Pancreas (tissue), 10 donors: ENCODE measurements at places on chromosomes 6 and 20.

DNA sequence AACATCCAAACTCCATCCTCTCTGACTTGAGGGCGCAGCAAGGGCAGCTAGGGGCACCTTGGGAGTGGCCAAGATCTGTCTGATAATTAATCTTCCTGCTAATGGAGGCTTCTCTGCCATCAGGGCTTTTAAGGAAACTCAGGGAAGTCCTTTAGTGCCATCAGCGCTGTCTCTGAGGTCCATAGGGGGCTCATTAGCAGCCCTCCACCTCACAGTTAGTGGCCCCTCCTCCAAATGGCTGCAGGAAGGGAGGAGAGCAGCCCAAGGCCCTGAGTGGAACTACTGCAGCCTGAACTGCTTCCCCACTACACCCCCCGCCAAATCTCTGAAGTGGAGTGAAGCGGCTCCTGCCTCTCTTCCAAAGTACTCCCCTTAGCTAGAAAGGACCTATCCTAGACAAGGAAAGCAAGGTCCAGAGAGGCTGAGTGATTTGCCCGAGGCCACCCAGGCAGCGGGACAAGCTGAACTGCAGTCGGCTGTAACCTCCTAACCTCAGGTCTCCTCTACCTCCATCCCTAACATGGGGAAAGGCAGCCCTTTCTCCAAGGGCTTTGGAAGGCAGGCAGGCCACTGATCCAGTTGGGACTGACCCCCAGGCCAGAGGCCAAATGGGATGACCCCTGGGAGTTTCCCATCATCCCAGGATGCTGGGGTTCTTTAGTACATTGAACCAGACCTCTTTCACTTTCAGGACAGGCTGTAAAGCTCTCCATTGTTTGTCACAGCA lies 39.5 kb upstream of the ZFAND3 start:
- H3K27ac ChIP-seq = no peak overlapping the region
- no peaks in the 10 kb centered on the region for H3K27me3 ChIP-seq
- no peaks in the 10 kb centered on the region for H3K4me1 ChIP-seq
- no peaks in the 10 kb centered on the region for H3K36me3 ChIP-seq
- H3K4me3 ChIP-seq = no peak overlapping the region

DNA sequence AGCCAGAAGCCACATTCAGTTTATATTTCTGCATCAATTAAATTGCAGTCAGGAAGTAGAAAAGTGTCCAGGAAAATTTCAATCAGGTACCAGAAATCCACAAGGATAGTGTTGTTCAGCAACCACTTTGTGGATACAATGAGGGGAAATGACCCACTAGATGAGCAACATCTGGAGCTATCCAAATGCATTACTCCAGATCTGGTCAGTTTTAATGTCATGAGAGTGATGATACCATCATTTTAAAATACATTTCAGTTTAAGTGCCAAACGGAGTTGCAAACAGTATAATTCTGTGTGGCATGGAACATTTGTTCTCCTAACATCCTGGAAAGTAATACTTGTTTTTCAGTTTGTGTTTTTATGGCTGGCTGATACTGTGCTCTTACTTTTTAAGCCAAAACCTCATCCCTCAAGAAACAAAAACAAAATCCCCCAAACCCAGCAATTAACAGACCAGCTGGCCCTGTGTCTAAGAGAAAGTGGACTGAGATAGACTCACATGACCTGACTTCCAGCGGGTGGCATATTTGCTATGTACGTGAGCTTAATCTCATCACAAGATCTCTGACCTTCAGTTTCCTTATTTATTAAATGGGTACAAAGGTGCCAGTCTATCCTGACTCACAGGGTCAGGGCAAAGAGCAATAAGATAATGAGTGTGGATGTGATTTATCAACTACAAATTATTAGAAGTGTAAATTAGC lies 58.8 kb upstream of the CNKSR3 start:
- H3K4me1 ChIP-seq = no peaks in the 10 kb centered on the region
- no peak for DNase-seq
- H3K27ac ChIP-seq = no peak overlapping the region
- no peaks in the 10 kb centered on the region for H3K36me3 ChIP-seq
- no peak overlapping the region for H3K4me3 ChIP-seq

GRCh38 chr20:297925-298775 lies 780 bp downstream of the ZCCHC3 start:
- H3K4me1 ChIP-seq = peaks cover 16% of the 10 kb centered on the region
- H3K27ac ChIP-seq = peak overlapping the region; percentile 97

GRCh38 chr6:53258076-53258773 lies 90.5 kb downstream of the ELOVL5 start:
- no peak overlapping the region for H3K4me3 ChIP-seq
- no peaks in the 10 kb centered on the region for H3K27me3 ChIP-seq
- no peak overlapping the region for H3K27ac ChIP-seq
- H3K36me3 ChIP-seq = no peaks in the 10 kb centered on the region

DNA sequence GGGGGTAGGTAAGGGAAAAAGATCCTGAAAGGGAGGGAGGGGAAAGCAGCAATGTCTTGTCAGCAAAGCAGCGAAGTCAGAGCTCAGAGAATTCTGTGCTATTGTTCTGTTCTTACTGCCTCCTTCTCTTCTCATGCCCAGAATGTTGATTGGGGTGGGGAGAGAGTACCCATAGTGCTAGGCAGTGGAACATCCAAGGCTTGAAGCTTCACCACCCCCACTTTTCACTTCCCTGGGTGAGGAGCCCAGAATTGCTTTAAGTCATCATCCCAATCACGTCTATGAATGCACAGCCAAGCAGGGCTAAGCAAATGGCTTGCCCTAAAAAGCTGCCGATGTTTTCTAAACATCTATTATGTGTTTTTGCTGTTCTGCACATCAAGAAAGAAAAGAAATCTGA lies 16.5 kb downstream of the REPS1 start:
- no peaks in the 10 kb centered on the region for H3K36me3 ChIP-seq
- no peak overlapping the region for H3K4me3 ChIP-seq
- DNase-seq = no peak
- peaks cover 13% of the 10 kb centered on the region for H3K4me1 ChIP-seq
- no peak overlapping the region for H3K27ac ChIP-seq
